ENCODE measurements at places on chromosomes 2 and 18. TPM values are rescaled to one million over a fixed set of nuclear protein-coding genes. Genes with fewer than 3 reads are reported as not detected.

Gene DAW1
- polyA plus RNA-seq = 1.2 TPM

- no peak for DNase-seq
Measured at GRCh38 chr2:112789186-112789585, 4.9 kb upstream of the IL1A start.

- DNase-seq = no peak
Measured at GRCh38 chr2:46302005-46302695, 4.9 kb downstream of the EPAS1 start.

Gene CNDP1
- not detected for polyA plus RNA-seq

Measured in endothelial cell of umbilical vein (primary cell).